ENCODE measurements at places on chromosomes 7 and 10. TPM values are rescaled to one million over a fixed set of nuclear protein-coding genes. Genes with fewer than 3 reads are reported as not detected.

Gene PTN
- not detected for total RNA-seq

Gene SPDYE8
- total RNA-seq = not detected

Gene GARIN1A
- total RNA-seq = not detected

Gene KIF5B
- total RNA-seq = 33.6 TPM

Gene CUBN
- 0.34 TPM for total RNA-seq
